SHP77 (cell line): ENCODE measurements at places on chromosomes 4 and X.

GRCh38 chr4:71430609-71431008 lies 91.8 kb downstream of the SLC4A4 start:
- no peak for DNase-seq

DNA sequence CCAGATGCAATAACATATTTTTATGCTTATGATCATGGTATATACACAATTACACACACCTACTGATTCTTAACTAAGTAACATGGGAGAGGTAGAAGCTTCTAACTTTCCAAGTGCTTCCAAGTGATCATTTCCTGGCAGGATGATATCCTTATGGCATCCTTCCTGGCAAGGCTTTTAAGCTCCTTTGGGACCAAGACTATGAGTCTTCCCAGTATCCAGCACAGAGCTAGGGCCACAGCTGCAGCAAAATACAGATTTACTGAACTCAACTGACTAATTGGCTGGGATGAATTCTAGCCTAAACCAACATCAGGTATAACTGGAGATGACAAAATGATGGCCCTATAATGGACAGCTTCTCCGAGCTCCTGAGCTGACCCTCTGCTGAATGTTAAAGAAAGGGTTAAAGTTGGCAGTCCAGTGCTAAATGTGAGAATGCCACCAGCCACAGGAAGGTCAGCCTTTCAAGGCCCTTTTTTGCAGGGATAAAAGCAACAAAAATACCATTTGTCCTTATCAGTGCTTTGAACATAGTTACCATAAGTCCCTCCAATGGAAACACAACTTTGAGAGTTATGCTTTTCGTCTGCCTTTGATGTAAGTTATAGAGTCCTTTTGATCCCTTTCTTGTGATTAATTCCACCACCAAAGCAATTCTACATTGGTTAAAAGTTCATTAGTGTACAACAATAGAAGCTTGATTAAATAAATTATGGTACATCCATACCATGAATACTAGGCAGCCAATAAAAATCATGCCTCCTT lies 73.4 kb downstream of the MGST2 start:
- no peak for DNase-seq

DNA sequence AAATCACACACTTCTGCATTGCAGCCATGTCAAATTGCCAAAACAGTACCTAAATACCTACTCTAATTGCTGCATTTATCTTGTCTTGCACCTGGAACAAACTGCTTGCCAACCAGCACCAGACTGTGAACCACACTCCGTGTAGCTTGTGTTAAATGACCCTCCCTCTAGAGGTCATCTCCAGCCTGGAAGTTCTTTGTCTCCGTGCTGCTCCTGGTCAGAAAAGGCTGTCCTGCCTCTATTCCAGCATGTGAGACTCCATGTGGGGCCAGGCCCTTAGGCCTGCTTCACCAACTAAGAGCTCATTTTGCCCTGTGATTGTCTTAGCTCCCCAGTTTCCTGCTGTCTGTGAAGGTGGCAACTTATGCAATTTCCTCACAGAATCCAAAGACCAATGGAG lies 28.3 kb downstream of the CNGA2 start:
- no peak for DNase-seq

DNA sequence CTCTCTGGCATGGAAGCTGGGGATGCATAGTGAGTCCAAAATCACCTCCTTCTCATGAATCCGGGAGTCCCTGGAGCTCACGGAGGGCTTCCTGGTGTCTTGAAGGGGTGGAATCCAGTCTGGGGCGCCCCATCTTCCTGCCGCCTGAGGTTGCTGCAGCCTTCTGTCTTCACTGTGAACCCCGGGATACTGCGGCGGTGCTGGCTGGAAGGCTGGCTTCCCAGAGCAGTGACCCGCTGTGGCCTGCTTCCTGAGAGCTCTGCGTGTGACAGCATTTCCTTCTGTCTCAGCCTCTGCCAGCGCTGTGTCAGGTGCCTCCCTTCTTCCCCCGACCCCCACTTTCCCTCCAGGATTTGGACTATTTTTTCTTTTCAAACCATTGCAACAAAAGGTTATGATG lies 98.8 kb upstream of the STOX2 start:
- no peak for DNase-seq

GRCh38 chr4:141713185-141713584 lies 76.8 kb downstream of the IL15 start:
- no peak for DNase-seq

- no peak for DNase-seq
Measured at GRCh38 chrX:47900833-47901232, 64.1 kb downstream of the ZNF81 start.

DNA sequence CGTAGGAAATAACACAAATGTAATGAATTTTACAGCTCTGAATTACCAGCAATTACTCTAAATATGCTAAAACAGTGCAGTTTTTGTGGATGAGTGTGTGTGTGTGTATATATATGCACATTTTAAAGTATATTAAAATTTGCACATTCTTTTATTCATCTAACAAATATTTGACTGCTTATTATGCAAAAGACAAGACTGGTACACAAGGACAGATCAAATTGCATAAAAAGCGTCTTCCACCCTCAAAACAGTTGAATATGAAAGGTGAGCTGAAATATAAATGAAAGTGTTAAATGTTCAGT lies 13.9 kb downstream of the ZAR1 start:
- no peak for DNase-seq

DNA sequence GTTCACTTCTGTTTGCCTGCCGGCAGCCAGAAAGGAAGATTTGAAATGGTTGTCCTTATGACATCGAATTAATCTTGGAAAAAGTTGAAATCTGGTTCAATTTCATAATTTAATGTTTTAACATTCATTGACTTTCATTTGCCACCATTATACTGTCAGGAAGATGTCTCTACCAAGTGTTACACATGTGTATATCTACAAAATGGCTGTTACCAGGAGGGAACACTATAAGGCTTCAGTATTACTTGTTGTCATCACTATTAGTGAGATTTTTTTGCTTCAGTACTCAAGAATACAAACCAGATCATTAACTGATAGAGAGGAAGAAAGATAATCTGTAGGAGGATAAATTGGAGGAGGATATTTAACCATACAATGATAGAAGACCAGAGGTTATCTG lies 71.2 kb downstream of the TSPAN7 start:
- DNase-seq, result no peak

- peak; percentile 85 for DNase-seq
Measured at GRCh38 chr4:113064244-113064643, 14.8 kb downstream of the ANK2 start.

GRCh38 chr4:70299643-70300042 lies 35.1 kb upstream of the CABS1 start:
- DNase-seq, result no peak
